ENCODE measurements at places on chromosomes 1 and 21.

DNA sequence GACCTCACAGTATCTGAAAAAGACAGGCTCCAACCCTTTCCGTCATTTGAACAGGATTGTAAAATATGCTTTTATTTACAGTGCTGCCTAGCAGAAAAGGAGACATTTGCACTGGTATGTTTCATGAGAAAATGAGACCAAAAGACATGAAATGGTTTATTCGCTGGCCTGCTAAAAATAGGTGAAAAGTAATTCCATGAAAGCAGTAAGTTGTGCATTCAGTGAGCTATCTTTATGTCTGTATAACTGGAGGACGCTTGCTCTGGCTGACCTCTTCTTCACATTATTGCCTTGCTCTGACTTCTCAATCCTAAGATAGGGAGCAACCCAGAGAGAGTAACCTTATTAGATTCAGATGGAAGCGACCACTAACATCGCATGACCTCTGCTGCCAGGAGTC is 38.3 kb downstream of the ODF2L start:
- DNase-seq, result no peak

DNA sequence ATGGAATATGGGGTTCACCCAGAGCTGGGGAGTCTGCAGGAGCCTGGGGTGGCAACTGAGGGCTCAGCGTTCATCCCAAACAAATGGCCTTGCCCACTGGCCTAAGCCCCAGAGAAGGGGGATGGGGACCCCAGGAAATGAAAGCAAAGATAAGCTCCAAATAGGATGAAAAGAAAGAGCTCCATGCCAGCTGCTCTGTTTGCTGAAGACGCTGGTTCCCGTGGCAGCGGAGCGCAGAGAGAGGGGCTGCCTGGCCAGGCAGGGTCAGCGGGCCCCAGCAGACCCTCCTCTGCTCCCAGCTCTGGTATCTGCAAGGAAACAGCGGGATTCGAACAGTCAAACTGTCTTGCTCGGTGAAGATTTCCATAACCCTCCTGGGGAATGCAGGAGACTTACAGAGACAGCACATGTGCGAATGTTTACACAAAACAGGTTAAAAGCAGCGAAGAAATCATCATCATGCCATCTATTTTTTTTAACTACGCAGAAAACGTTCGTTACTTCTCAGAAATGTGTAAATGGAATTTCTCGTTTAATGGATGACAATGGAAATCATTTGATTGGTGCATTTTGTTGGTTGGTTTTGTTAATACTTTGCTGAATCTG is 94.4 kb downstream of the PDE9A start:
- DNase-seq, result no peak

DNA sequence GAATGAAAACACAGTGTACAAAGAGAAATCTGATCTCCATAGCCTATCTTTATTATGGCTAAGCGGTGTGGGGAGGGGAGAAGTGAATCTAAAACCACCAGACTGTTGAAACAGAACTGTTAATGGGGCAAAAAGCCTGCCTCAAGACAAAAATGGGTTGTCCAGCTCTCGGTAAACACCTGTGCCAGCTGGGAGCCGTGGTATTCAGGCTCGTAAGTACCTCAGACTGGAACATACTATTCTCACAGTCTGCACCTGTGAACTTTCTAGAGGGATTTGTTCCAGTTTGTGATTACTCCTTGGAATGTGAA is 42.7 kb upstream of the ATP1A1 start:
- no peak for DNase-seq

GRCh38 chr1:159188375-159188788 is 16.3 kb upstream of the ACKR1 start:
- peak; percentile 20 for DNase-seq

DNA sequence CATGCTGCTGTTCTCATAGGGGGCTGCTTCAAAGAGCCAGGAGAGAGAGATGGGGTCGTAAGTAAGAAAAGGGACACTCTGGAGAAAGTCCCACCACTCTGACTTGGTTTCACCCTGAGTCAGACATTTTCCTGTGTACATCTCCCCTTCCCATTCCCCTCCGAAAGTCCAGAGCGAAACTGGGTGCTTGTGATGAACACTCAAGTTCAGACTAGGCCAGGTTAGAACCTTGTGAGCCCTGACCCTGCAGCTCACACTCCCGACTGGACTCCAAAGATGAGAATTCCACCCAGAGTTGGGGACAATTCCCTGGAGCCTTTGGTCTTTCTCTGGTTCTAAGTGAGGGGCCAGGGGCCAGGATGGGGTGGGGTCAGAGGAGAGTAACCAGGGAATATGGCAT is 139.5 kb downstream of the CNIH3 start:
- no peak for DNase-seq

- no peak for DNase-seq
Measured at GRCh38 chr1:228050571-228051231, 31.8 kb upstream of the ARF1 start.

GRCh38 chr1:40766560-40766959 is 17.0 kb upstream of the KCNQ4 start:
- no peak for DNase-seq

DNA sequence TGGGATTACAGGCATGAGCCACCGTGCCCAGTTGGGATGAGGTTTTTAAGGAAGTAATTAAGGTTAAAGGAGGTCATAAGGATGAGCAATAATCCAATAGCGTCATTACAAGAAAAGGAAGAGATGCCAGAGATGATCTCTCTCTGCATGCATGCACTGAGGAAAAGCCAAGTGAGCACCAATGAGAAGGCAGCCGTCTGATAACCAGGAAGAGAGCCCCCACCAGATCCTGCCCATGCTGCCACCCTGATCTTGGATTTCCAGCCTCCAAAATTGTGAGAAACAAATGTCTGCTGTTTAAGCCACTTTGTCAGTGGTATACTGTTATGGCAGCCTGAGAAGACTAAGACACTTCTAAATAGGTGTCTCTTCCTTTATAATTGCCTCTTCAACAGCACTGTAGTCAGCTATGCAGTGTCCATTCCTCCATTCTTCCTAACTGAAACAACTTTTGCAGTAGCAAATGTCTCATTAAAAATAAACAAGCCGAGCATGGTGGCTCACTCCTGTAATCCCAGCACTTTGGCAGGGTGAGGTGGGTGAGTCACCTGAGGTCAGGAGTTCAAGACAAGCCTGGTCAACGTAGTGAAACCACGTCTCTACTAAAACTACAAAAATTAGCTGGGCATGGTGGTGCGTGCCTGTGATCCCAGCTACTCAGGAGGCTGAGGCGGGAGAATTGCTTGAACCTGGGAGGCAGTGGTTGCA is 216.2 kb upstream of the RUNX1 start:
- DNase-seq, result peak; percentile 66

DNA sequence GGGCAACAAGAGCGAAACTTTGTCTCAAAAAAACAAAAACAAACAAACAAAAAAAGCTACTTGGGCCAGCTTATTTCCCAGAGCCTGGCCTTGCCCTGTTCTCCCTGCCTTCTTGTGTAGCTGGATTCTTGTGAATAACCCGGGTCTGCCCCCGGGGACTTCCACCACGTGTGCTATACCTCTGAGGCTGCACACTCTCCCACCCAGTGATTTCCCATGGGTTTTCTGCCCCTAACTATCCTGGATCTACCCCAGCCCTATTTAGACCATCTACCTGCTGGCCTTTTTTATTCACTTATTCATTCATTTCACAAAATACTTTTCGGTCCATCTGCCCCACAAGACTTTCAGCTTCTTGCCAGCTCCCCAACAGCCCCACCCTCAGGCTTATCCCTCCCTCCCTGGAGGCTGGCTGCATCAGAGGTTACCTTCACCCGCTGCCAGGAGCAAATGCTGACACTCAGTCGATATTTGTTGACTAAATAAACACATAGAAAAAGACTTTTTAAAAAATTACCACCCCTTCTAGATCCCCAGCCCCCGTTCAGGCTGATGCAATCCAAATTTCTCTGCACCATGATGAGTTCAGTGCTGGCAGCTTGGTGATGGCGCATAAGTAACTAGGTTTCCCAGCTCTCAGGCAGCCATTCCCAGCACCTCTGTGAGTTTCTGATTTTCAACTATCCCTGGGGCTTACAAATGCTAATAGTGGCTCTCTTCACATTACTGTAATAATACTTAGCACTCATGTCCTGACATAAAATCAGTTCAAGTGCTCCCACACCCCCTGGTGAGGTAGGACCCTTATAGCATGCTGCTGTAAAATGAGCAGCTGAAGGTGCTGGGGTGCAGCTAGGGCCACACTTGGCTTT is 30.7 kb upstream of the TARBP1 start:
- DNase-seq, result no peak

GRCh38 chr1:90964444-90965035 is 57.3 kb downstream of the ZNF644 start:
- DNase-seq, result no peak

DNA sequence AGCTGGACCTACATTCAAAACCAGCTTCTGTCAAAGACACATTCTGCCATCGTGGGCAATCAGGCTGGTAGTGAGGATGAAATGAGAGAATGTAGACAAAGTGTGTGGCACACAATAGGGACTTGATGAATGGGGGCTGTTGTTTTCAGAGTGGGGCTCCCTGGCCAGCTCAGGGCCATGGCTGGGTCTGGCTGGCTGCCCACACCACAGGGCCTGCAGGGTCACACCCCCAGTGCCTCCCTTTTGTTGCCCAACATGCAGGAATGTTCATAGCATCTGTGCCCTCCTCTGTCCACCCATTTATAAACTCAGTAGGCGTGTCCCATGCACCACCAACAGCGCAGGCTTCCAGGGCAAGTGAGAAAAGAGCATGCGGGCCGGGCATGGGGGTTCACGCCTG is 20.8 kb upstream of the ECE1 start:
- DNase-seq, result peak; percentile 55

DNA sequence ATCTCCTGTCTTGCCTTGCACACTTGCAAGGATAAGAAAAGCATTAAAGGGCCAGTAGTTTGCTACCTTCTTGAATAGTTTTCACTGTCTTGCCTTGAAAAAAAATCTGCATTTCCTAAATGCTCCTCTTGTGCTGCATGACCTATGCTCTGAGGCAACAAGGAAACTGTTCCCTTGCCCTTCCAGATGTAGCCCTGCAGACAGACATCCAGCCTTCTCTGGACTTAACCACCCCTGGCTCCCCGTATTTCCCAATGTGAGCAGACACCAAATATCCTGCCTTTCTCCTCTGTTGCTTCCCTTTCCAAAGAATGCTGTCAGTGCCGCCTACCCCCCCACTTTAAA is 177.6 kb downstream of the GABPA start:
- no peak for DNase-seq

DNA sequence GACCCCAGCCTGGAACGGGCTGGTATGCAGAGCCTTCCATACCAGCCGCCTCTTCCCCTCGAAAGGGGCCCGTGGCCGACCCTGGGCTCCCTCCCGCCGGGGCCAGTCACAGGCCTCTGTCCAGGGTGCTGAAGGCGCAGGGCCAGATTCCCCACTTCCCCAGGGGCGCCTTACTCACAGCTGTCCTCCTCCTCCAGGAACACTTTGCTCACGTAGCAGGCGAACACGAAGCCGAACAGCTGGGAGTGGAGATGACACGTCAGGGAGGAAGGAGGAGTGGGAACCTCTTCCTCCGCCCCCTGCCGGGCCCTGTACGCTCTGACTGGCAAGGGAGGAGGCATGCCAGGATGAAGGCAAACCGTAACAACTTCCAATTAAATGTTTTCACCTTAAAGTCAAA is 57.3 kb downstream of the NKAIN1 start:
- peak; percentile 84 for DNase-seq

DNA sequence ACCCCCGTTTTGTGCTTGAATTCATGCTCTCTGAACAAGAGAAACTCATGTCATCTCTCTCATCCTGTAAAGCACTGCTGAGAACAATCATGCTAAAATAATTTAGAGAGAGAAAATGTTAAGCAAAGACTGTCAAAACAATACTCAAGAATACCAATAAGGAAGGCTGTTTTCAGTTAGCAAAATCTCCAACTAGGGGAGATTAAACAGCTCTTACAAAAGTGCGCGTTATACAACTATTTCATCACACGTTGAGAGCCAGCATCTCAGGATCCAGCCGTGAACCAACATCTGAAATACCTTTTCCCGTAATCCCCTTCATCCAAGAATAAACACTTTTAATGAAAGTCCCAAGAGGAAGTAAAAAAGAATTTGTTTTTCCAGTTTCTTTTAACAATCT is 44.1 kb upstream of the KCNJ15 start:
- DNase-seq, result no peak

GRCh38 chr1:92749024-92749634 is 35.8 kb downstream of the EVI5 start:
- DNase-seq, result peak; percentile 50

DNA sequence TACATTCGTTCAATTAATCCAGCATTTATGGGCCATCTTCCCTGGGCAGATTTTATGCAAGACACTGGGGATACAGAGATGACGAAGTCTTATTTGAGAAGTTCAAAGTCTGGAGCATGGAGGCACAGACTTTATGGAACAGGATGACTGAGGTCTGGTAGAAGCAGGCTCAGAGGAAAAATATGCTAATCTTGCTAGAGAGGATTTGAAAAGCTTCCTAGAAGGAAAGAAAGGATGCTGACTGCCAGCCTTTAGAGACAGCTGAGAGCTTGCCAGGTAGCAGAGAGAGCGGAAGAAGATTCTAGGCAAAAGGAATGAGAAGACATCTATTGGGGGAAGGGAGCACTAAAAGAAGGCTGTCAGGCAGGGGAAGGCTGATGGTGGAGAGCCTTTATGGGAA is 75.5 kb upstream of the ATP5PO start:
- DNase-seq, result no peak

DNA sequence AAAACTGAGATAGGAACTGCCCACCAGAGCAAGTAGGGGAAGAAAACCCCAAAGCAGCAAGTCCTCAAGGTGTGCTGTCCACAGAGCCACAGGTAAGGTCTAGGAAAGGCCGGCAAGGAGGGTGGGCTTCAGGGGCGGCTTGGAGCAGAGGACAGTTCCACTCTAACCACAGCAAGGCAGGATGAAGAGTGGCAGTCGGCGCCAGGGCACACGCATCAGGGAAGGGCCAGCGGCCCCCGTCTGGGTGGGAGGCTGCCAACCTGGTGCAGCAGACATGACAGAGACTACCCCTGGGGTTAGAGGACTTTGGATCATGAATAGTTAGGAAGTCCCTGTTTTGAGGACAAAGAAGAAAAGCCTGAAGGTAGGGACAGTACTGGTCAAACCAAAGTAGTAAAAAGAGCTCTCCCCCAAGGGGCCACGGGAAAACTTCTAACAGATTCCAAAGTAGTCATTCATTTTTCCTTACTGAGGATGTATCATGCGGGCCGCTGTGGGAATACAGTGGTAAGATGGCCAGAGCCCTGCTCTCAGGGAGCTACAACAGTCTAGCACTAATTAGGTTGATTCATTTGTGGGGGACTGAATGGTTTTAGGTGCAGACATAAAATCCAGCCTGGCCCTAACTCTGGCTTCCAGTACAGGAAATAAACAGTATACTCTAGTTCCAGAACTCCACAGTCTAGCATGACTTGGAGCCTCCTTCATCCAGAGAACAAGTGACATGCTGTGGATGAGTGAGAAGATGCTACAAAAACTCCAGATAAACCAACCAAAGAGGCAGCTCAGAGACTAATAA is 3.5 kb upstream of the RAP1GAP start:
- no peak for DNase-seq

DNA sequence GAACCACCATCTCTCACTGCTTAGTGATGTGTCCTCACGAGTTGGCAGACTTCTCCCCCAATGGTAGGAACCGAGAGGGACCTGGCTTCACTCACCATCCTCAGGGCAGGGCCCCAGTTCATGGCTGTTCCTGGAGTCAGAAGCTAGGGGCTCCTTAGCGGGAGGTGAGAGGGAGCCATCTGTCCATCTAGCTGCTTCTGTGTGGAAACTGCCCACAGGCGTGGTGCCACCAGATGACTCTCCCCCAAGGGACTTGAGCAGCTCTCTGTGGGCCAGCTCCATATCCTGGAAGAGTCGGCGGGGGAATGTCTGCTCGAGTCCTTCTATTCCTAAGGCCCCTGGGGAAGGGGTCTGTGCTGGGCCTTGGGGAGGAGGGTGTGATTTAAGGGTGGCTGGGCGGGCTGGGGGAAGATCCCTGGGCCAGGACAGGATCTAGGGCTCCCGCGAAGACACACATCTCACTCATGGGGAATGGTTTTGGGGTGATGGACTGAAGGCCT is 16.3 kb downstream of the LRRC71 start:
- no peak for DNase-seq
